Breast epithelium (tissue), 4 donors: ENCODE measurements at places on chromosomes 3 and 15. TPM values are rescaled to one million over a fixed set of nuclear protein-coding genes. Genes with fewer than 3 reads are reported as not detected.

The IQCB1 gene
- 54.6 TPM for total RNA-seq

The CSPG5 gene
- 0.96 TPM for total RNA-seq

The SEMA3F gene
- 49.8 TPM for total RNA-seq

The CAMKV gene
- 1.5 TPM for total RNA-seq

The LTK gene
- total RNA-seq: 0.29 TPM

The CFAP20DC gene
- total RNA-seq: 0.44 TPM

The MANF gene
- 34.2 TPM for total RNA-seq

The CLDN16 gene
- total RNA-seq: 0.29 TPM

The TMED3 gene
- 80.6 TPM for total RNA-seq

DNA sequence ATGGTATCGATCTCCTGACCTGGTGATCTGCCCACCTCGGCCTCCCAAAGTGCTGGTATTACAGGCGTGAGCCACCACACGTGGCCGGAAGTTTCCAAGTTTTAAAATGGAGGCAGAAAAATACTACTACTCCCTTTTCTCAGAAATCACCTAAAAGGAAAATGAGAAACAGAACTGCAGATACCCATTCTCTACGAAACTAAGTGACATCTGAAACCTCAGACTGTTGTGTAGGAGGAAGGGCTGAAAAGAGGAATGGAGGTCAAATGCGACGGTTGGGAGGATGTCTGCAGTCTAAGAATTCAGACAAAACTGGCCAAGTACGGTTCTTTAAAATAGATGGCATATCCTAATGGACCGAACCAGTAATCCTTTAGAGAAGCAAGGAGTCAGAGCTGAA is 24.1 kb downstream of the WDR48 start:
- no peak overlapping the region for H3K27ac ChIP-seq
- H3K27me3 ChIP-seq: no peaks in the 10 kb centered on the region
- H3K4me1 ChIP-seq: no peaks in the 10 kb centered on the region
- no peak for DNase-seq
- no peak overlapping the region for H3K4me3 ChIP-seq
- H3K36me3 ChIP-seq: no peaks in the 10 kb centered on the region

DNA sequence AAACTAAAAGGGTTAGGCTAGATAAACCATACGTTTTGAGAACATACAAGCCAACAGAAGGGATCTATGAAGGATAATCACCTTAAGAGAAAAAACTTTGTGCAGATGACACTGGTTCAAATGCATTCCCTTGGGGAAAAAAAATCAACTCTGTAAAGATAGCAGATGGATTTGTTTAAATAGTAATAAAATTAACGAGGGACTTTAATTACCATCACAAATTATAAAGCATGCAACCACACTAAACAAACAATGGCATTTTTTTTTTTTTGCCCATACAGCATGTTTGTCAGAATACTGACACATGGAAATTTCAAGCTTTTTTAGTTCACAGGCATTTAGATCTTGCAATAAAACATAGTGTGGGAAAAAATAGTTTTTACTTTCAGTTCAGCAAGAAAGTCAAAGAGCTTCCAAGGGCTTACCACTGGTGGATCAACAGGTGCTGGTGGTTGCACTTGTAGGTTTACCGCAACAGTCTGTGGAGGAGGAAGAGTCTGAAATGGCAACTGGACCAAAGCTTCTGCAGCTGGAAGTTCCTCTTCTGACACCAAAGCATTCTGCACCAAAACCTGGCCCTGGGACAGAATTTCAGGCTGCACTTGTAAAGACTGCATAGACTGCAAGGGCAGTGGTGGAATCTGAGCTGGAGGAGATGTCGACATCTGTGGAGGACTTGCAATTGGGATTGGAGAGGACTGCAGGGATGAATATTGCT is 53.1 kb downstream of the PHC3 start:
- DNase-seq: no peak
- H3K4me1 ChIP-seq: no peaks in the 10 kb centered on the region
- H3K4me3 ChIP-seq: no peak overlapping the region
- H3K27ac ChIP-seq: no peak overlapping the region
- H3K27me3 ChIP-seq: no peaks in the 10 kb centered on the region

- no peak for DNase-seq
- no peak overlapping the region for H3K4me3 ChIP-seq
- peaks cover 5% of the 10 kb centered on the region for H3K4me1 ChIP-seq
- peak overlapping the region; percentile 48 for H3K27ac ChIP-seq
Observed at GRCh38 chr15:80159811-80160569, 7.2 kb downstream of the FAH start.

- no peaks in the 10 kb centered on the region for H3K4me1 ChIP-seq
- no peak for DNase-seq
- no peaks in the 10 kb centered on the region for H3K27me3 ChIP-seq
- no peaks in the 10 kb centered on the region for H3K36me3 ChIP-seq
Observed at GRCh38 chr15:49135911-49136310, 19.5 kb downstream of the COPS2 start.

DNA sequence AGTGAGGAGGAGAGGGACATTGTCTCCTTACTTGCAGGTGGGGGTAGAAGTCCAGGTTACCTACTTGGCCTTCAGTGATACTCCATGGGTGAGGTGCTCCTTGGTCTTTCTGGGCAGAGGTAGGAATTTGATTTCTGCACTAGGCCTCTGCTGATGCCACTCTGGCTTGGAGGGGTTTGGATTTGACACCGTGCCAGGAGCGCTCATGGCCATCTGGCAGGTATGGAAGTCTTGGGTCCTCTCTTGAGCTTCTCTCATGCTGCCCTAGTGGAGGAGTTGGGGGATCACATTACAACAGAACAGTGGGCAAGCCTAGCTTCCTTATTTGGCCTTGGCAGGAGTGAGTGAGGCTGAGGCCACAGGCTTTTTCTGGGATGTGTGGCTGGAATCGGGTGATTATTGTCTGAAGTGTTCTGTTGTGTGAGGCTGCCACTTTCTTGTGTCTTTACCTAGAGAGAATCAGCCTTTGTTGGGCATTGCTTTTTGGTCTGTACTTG is 525.0 kb downstream of the GABRG3 start:
- H3K36me3 ChIP-seq: no peaks in the 10 kb centered on the region
- no peaks in the 10 kb centered on the region for H3K27me3 ChIP-seq
- no peak for DNase-seq
- no peaks in the 10 kb centered on the region for H3K4me1 ChIP-seq
- H3K27ac ChIP-seq: no peak overlapping the region

GRCh38 chr3:113006359-113007056 is 15.7 kb downstream of the GTPBP8 start:
- H3K4me1 ChIP-seq: no peaks in the 10 kb centered on the region
- H3K4me3 ChIP-seq: no peak overlapping the region
- peaks cover 5% of the 10 kb centered on the region for H3K36me3 ChIP-seq
- no peak for DNase-seq
- no peak overlapping the region for H3K27ac ChIP-seq

DNA sequence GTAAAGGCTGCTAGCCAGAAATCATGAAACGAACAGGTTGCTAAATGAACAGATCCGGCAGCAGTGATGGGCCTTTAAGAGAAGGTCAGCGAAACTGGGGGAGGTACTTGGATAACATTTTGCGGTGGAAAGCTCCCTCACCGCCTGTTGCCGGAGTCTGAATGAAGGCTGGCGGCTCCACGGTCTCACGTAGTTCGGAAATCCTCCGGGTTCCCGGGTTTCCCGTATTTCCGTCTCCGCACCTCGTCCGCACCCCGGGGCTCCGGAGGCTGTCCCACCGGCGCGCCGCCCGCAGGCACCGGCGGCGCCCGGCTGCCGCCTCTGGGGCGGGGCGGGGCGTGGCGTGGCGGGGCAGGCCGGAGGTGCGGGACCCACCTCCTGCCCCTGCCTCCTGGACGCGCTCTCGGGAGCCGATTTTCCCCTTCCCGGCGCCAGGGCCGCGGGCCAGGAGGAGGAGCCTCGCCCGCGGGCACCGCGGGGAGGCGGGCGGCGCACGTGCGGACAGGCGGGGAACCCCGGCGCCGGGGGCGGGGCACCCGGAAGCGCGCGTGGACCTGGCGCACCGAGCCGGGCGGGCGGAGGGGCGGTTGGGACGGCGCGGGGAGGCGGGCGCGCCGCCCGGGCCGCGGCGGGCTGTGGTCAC is at the start of gene ZDHHC23:
Gene ZDHHC23, plus strand, starts transcription at position 642 of the 643 bp plus-strand sequence. CDS start 790 bp downstream, outside the sequence.
- peak; percentile 54 for DNase-seq
- H3K27me3 ChIP-seq: no peaks in the 10 kb centered on the region
- peak within 1 kb of the TSS; percentile 92 for H3K4me3 ChIP-seq
- H3K27ac ChIP-seq: peak within 1 kb of the TSS; percentile 71

DNA sequence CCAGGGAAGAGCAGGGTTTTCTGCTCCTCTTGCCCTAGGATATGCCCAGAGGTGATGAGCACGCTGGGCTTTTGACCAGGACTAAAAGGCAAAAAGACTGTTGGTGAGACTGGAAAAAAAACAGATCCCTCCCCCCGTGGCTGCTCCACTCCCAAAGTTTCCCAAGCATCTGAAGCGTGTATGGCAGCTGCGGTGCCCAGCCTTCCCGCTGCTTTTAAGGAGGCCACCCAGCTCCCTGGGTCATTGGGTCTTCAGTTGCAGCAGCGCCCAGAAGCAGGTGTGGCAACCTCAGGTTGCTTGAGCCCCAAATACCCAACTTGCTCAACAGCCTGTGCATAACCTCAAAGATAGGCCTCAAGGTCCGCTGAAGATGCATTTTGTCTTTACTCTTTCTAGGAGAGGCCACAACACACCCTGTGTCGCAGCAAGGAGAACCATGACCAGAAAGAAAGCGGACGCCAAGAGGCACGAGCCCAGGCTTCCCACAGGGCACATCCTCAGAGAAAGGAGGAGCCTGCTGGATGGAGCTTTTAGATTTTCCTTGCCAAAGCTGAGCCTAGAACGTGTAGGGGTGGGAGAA is 2.0 kb downstream of the SRGAP3 start:
- no peaks in the 10 kb centered on the region for H3K27me3 ChIP-seq
- no peak overlapping the region for H3K27ac ChIP-seq
- H3K4me1 ChIP-seq: peaks cover 10% of the 10 kb centered on the region
- H3K36me3 ChIP-seq: no peaks in the 10 kb centered on the region

- H3K4me1 ChIP-seq: no peaks in the 10 kb centered on the region
- H3K27ac ChIP-seq: peak overlapping the region; percentile 98
- peak; percentile 24 for DNase-seq
- no peaks in the 10 kb centered on the region for H3K36me3 ChIP-seq
Observed at GRCh38 chr3:138833899-138834595, 681 bp downstream of the PIK3CB start.

DNA sequence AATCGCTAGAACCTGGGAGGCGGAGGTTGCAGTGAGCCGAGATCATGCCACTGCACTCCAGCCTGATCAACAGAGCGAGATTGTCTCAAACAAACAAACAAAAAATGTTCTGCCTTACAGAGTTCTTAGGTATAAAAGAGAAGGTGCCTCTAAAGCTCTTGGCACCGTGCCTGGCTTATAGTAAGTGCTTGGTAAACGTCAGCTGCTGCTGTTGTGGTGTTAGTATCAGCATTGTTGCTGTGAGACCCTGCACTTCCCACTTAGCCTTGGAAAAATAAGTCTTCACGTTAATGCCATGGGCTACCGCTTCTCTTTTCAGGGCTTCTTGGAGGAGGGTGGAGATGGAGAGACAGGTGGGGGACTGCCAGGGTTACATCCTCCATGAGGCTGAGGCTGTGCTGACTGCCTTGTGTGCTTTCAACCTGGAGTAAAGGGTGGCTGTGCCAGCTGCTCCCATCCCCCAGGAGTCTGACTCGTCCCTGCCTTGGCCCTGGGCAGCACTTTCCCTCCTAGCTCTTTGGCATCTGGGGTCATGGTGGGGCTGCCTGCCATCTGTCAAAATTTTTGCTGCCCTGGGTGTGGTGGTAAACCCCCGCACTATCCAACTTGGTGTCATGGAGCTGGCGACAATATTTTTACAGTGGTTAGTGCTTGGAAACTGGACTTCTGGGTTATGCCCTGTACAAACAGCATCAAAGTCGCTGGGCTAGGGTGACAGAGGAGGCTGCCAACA is 17.8 kb downstream of the FLNB start:
- peak overlapping the region; percentile 80 for H3K27ac ChIP-seq
- peaks cover 20% of the 10 kb centered on the region for H3K4me1 ChIP-seq
- H3K4me3 ChIP-seq: no peak overlapping the region
- no peaks in the 10 kb centered on the region for H3K36me3 ChIP-seq
- no peak for DNase-seq
- H3K27me3 ChIP-seq: no peaks in the 10 kb centered on the region

- no peak overlapping the region for H3K4me3 ChIP-seq
- no peaks in the 10 kb centered on the region for H3K36me3 ChIP-seq
- H3K4me1 ChIP-seq: no peaks in the 10 kb centered on the region
- H3K27ac ChIP-seq: no peak overlapping the region
- DNase-seq: no peak
- H3K27me3 ChIP-seq: no peaks in the 10 kb centered on the region
Observed at GRCh38 chr3:148931574-148931973, 59.8 kb upstream of the GYG1 start.

DNA sequence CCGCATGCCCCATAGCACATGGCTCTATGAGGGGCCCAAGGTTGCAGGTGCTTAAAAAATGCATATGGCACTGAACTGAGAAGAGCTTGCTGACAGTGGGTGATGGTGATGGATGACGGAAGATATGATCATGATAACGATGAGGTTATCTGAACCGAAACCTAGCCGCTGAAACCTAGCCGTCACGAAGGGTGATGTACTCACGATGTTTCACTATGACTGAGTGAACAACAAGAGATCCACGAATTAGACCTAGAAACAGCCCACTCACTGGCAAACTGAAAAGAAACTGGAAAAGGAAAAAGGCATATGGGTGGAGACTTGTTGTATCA is 57.6 kb upstream of the BCL6 start:
- no peak for DNase-seq
- no peaks in the 10 kb centered on the region for H3K4me1 ChIP-seq
- no peaks in the 10 kb centered on the region for H3K36me3 ChIP-seq

DNA sequence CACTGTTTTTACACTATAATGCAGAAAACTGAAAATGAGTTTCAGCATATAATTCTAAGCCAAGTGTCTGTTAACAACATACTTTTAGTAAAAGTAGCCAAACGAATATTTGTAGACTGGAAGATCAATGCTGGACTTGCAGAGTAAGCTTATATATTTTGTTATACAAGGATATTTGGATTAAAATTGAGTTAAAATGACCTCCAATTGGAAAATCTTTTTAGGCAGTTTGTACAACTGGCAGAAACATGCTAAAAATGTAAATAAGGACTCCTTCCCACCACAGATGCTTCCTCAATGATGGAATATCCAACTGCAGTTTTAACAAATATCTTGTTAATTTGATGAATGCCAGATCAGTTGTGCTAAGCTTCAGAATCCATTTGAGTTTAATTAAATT is 25.3 kb downstream of the ZBBX start:
- no peaks in the 10 kb centered on the region for H3K36me3 ChIP-seq
- H3K4me3 ChIP-seq: no peak overlapping the region
- no peak overlapping the region for H3K27ac ChIP-seq
- DNase-seq: no peak
- H3K4me1 ChIP-seq: no peaks in the 10 kb centered on the region

DNA sequence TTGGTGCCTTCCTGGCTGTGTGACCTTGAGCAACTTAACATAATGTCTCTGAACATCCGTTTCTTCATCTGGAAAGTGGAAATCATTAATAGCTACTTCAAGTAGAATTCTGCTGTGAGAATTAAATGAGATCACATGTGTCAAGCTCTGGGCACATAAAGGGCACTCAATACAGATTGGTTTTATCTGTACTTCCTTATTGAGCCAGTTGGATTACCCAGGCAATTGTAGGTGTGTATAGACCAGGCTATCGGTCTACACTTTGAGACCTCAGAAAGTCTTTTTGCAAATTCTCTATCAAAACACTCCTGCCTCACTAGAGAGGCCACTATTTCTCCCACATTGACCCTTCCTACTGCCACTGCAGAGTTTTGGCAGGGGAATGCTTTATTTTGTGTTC is 47.7 kb downstream of the ANP32A start:
- H3K27me3 ChIP-seq: no peaks in the 10 kb centered on the region
- no peak for DNase-seq
- H3K4me3 ChIP-seq: no peak overlapping the region
- no peaks in the 10 kb centered on the region for H3K4me1 ChIP-seq

GRCh38 chr3:141471160-141471559 is 15.7 kb upstream of the RASA2 start:
- H3K27ac ChIP-seq: no peak overlapping the region
- H3K36me3 ChIP-seq: no peaks in the 10 kb centered on the region
- no peak for DNase-seq
- no peak overlapping the region for H3K4me3 ChIP-seq
